NCI-H2081 (cell line): ENCODE measurements at places on chromosomes 4 and X.

- DNase-seq, result no peak
These were observed 27.2 kb upstream of the GPR34 start for GRCh38 chrX:41661366-41662095.

- DNase-seq, result peak; percentile 58
These were observed 136.4 kb downstream of the ZNF674 start for GRCh38 chrX:46408553-46409407.

DNA sequence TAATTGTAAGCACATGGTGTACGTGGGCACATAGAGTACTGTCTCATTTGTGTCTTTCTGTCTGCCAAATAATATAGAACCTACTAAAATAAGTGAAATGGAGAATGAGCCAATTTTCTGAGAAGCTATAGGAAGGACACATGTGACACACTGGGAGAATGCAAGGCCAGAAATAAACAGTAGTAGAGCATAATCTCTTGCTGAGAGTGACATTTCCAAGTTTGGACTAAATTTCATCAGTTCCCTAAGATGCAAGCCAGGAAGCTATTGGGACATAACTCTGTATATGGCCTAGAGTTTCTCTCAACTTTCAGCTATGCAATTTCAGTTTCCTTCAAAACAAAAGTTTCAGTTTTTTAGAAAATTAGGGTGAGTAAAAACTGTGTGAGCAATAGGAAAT is 638.7 kb downstream of the PCDH18 start:
- DNase-seq, result no peak

GRCh38 chr4:39498727-39499020 is 28.6 kb downstream of the UGDH start:
- DNase-seq, result no peak

- DNase-seq, result peak; percentile 79
These were observed 324.6 kb downstream of the MID1IP1 start for GRCh38 chrX:39125834-39126233.

GRCh38 chr4:84681486-84682274 is 98.8 kb downstream of the CDS1 start:
- peak; percentile 14 for DNase-seq

DNA sequence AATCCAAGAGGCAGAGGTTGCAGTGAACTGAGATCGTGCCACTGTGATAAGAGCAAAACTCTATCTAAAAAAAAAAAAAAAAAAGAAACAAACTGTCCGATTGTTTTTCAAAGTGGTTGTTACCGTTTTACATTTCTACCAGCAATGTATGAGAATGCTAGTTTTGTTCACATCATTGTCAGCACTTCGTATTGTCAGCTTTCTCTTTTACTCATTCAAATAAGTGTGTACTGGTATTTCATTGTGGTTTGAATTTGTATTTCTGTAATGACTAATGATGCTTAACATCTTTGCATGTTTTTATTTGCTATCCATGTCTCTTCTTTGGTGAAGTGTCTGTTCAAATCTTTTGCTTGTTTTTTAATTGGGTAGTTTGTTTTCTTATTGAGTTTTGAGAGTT is 65.8 kb downstream of the GPR101 start:
- no peak for DNase-seq

- DNase-seq, result no peak
These were observed 37.3 kb downstream of the APBB2 start for GRCh38 chr4:41177016-41177415.

GRCh38 chr4:112167794-112168193 is 22.5 kb downstream of the FAM241A start:
- DNase-seq, result no peak

DNA sequence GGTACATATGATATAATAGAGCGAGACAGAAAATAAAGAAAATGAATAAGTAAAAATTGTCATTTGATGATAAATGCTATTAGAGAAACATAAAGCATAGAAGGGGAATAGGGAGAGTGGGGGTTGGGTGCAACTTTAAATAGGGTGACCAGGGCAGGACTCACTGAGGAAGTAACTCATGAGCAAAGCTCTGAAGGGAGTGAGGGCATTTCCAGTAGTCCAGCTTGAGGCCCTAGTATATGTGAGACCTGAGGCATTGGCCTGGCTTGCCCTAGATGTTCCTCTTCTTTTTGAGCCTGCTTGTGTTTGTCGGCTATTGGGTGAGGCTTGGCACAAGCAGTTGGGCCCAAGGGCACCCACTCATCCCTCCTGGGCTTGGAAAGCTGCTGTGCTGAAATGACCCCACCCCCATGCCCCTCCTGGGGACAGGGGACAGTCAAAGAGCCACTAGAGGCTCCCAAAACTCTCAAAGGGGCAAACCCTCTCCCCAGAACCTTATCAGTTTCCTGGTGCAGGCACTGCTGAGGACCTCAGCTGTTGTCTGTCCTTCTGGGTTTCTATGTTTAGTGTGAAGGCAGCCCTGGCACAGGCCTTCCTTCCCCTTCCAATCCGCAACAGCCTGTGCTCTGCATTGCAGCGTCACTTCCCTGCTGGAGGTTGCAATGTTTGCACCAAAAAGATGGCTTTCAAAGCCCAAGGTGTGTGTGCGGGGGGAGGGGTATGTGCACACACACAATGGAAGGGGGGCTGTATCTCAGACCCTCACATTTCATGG is 40.1 kb downstream of the APLN start:
- DNase-seq, result no peak

- no peak for DNase-seq
These were observed 916 bp downstream of the MXRA5 start for GRCh38 chrX:3345281-3346191.

GRCh38 chr4:93029769-93030168 is 726.0 kb downstream of the GRID2 start:
- DNase-seq, result no peak

DNA sequence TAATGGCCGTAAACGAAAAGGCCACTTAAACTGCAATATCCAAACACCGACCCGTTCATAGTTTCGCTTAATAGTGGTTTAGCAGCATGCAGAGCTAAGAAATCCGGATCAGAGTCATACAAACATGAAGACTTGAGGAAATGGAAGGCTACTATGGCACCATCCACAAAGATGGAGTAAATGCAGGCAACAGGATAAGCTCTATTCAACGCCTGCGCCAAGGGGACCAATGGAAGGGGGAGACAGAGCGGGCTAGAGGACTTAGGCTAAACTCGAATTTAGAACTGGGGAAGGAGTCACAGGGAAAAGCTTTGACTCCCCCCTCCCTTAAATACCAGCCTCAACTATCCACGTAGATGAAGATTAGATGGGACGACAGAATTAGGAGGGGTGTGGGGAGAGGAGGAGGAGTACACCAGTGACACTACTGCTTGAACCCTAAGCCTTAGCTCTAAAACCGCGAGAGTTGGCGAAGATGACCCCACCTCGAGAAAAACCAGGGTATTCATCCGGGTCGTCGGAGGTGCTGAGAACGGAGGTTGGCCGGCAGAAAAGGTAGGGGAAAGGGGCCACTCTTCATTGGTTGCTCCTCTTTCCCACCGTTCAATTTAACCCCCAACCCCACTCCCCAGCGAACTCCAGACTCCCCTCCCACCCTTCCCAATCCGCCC is 3.5 kb downstream of the HUWE1 start:
- peak; percentile 12 for DNase-seq
